CD4-positive, alpha-beta T cell treated with Interleukin-4 for 4 hours (primary cell): ENCODE measurements at places on chromosomes 5 and 9.

DNA sequence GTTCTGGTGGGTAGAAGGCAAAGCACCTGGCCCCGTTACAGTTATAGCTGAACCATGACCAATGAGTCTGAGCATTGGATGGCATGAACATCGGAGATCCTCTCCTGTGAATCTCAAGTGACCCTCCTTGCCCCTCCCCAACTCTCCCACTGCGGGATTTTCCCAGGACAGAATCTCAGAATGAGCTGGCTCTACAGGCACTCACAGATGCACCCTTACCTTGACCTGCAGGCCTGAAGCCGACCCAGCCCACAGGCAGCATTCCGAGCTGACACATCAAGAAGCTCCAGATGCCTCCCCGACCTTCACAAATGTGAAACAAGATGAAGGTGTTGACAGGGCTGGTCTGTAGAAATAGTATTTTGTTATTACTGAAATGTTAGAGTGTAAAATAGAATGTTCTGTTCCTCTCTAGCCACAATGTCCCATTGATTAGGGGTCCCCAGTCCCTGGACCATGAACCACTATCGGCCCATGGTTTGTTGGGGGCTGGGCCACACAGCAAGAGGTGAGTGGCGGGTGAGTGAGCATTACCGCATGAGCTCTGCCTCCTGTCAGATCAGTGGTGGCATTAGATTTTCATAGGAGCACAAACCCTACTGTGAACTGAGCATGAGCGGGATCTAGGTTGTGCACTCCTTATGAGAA is 263.4 kb downstream of the AUH start:
- no peak for DNase-seq

GRCh38 chr9:128372188-128372641 is 1.0 kb downstream of the URM1 start:
- DNase-seq, result no peak

DNA sequence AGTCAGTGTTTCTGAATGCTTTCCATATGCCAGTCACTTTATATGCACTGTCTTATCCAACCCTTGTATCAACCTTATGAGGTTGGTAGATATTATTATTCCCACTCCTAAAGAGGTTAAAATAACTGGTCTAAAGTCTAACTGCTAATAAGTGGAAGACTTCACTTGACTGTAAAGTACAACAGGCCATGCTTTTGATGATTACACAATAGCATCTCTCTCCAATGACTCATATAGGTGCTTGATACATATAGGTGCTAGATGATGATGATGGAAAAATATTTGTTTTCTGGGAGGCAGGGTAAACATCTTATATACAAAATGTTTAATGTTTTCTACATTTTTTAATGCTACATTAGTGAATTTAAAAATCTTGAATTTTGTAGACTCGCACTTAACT is 75.9 kb upstream of the NR3C1 start:
- no peak for DNase-seq

DNA sequence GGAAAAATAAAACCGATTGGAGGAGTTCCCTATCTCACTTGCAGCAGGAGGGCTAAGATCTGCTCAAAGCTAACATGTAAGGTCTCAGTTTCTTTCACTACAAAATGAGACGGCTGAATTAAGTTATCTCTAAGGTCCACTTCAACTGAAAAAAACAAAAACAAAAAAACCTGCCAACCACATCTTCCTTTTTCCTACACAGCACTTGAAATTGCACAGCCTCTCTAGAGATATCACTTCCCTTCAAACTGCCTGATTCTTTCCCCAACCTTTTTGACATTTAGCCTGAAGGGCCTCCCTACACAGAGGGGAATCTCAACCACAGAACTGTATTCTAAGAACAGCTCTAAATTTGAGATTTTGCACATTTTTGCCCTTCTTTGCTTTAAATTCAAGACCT is 227.9 kb upstream of the TARS1 start:
- no peak for DNase-seq

- no peak for DNase-seq
Measured at GRCh38 chr9:6714176-6714575, 43.6 kb upstream of the KDM4C start.

- no peak for DNase-seq
Measured at GRCh38 chr5:116475338-116475737, 99.3 kb downstream of the SEMA6A start.

GRCh38 chr5:179913461-179913860 is 5.8 kb upstream of the TBC1D9B start:
- DNase-seq, result no peak

DNA sequence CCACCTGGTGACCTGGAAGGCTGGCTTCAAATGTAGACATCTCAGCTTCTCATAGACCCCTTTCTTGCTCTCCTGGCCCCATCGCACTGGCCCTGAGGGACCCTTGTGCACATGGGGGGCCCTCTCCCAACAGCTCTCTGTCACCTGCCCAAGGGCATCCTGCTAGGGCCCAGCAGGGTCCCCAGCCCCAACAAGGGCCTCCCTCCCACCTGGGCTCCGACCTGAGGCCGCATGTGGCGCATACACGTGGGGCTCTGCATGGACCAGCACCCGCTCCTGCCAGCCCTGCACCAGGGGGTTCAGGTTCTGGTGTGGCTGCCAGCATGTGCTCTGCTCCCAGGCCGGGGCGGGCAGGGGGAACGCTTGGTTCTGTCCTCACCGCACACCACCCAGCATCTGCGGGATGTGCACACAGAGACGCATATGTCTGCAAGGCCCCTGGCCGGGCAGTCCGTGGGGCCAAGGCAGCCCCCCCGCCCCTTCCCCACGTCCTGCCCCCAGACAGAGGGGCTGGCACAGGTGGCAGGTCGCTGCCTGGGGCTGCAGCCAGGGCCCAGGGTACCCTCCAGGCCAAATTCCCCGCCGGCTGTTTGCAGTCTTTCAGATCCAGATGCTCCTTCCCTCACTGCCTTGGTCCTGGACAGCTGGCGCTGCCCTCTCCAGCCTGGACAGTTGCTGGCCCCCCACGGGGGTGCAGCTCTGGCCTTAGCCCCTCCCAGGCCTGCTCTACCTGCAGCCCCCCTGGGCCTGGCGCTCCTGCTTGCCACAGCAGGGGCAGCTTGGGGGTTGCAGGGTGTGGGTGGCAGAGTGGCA is 17.9 kb upstream of the NRARP start:
- DNase-seq, result no peak

DNA sequence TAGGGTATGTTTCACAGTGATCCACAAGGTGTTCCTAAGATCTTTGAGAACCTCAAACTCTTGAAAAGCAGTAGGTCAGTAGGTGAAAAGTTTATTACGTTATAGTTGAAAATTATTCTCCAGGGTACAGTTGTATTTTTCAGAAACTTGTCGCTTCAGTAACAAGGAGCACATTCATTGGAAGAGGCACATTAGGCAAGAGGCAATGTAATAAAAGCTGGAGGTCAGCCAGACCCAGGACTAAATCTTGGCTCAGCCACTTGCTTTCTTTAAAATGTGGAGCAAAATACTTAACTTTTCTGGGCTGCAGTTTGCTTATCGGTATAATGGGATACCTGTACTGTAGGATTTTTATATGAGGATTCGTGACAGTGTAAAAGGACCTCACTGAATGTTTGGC is 45.6 kb downstream of the TLE4 start:
- no peak for DNase-seq
